Osteocyte (in vitro differentiated cells): ENCODE measurements at places on chromosomes 5 and 9. TPM values are rescaled to one million over a fixed set of nuclear protein-coding genes. Genes with fewer than 3 reads are reported as not detected.

GRCh38 chr9:121811751-121812150 lies 160.3 kb downstream of the DAB2IP start:
- DNase-seq = no peak
- H3K4me1 ChIP-seq = no peaks in the 10 kb centered on the region

- no peak for DNase-seq
- H3K4me1 ChIP-seq = no peaks in the 10 kb centered on the region
- no peaks in the 10 kb centered on the region for H3K36me3 ChIP-seq
- H3K27ac ChIP-seq = no peak overlapping the region
- no peak overlapping the region for H3K4me3 ChIP-seq
- H3K27me3 ChIP-seq = no peaks in the 10 kb centered on the region
Measured at GRCh38 chr5:22431406-22431805, 421.7 kb downstream of the CDH12 start.

DNA sequence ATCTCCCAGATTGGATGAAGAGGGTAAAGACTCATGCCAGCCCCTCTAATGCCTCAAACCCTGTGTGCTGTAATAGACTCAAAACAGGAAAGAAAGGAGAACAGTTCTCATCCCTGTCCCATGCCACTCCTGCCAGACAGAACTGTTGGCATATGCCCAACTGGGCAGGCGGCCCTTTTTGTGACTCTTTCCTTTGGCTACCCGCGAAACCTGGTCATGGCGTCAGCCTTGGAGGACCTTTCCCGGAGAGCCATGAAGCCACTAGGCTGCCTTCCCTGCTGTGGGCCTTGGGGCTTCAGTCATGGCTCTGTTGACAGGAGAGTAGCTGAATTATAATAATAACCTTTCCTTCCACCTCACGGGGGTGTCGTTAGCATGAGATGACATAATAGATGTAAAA lies 75.9 kb upstream of the SEMA6A start:
- no peak overlapping the region for H3K27ac ChIP-seq
- peaks cover 17% of the 10 kb centered on the region for H3K27me3 ChIP-seq
- peaks cover 14% of the 10 kb centered on the region for H3K4me1 ChIP-seq

- H3K36me3 ChIP-seq = peaks cover 22% of the 10 kb centered on the region
- DNase-seq = peak; percentile 84
- H3K27ac ChIP-seq = peak overlapping the region; percentile 91
- H3K27me3 ChIP-seq = no peaks in the 10 kb centered on the region
- peaks cover 46% of the 10 kb centered on the region for H3K4me1 ChIP-seq
Measured at GRCh38 chr9:92607088-92607487, 62.8 kb downstream of the IPPK start.

DNA sequence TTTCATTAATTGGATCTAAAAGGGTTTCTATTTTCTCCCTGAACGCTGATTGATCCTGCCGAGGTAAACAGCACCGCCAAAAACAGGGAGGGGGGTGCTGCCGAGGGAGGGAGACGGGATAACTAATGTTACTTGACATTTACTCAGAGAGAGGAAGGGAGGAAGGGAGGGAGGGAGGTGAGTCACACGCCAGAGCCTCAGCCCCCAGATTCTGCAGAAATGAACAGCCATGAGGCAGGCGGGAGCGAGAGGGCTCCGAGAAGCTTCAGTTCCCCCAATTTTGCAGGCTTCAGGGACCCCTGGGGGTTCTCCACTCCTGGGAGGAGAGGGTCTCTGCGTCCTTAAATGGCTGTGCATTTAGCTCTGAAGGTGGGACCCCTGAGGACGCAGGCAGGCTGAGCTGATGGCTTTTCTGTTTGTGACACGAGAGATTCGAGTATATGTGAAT lies 59.1 kb upstream of the IER5L start:
- peak overlapping the region; percentile 50 for H3K27ac ChIP-seq
- DNase-seq = no peak
- no peaks in the 10 kb centered on the region for H3K36me3 ChIP-seq

GRCh38 chr5:156149213-156149612 lies 177.8 kb upstream of the SGCD start:
- no peaks in the 10 kb centered on the region for H3K36me3 ChIP-seq
- H3K4me1 ChIP-seq = peaks cover 4% of the 10 kb centered on the region
- H3K4me3 ChIP-seq = no peak overlapping the region
- H3K27ac ChIP-seq = no peak overlapping the region
- no peak for DNase-seq
- no peaks in the 10 kb centered on the region for H3K27me3 ChIP-seq

AIF1L gene
- total RNA-seq = 26.3 and 31.1 TPM in 2 replicates

DNA sequence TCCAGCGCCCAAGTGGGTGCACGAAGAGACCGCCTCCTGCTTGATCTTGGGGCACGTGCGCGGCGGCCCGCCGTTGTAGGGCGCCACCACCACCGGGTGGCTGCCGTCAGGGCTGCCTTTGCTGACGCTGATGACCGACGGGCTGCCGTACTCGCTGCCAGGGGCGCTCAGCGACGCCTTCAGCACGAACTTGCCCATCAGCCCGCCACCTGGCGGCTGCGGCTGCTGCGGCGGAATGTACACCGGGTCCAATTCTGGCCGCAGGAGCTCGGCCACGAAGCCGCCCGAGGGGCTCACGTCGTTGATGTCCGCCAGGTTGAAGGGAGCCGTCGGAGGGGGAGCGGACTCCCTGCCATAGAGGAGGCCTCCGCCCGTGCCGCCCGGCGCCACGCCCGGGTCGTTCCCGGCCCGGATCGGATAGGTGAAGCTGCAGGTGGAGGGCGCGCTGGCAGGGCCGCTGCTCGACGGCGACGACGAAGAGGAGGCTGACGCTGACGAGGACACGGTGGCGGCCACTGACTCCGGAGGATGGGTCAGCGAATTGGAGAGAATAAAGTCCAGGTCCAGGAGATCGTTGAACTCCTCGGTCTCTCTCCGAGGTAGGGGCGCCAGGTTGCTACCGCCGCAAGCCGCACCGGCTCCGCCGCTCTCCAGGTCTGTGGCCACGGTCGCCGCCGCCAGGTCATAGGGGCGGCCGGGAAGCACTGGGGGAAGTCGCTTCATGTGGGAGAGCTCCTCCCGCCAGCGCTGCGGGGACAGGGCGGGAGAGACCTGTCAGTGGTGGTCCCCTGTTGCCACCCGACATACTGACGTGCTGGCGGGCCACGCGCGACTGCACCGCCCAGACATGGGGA lies 1.8 kb downstream of the KLF4 start:
- H3K36me3 ChIP-seq = peaks cover 23% of the 10 kb centered on the region
- peak overlapping the region; percentile 98 for H3K27ac ChIP-seq
- H3K4me1 ChIP-seq = peaks cover 50% of the 10 kb centered on the region
- DNase-seq = peak; percentile 88
- H3K4me3 ChIP-seq = peak overlapping the region; percentile 97

GRCh38 chr9:72371151-72371550 lies 6.1 kb upstream of the ZFAND5 start:
- H3K4me3 ChIP-seq = no peak overlapping the region
- peak overlapping the region; percentile 80 for H3K27ac ChIP-seq
- H3K36me3 ChIP-seq = no peaks in the 10 kb centered on the region
- peaks cover 8% of the 10 kb centered on the region for H3K4me1 ChIP-seq
- DNase-seq = no peak

DNA sequence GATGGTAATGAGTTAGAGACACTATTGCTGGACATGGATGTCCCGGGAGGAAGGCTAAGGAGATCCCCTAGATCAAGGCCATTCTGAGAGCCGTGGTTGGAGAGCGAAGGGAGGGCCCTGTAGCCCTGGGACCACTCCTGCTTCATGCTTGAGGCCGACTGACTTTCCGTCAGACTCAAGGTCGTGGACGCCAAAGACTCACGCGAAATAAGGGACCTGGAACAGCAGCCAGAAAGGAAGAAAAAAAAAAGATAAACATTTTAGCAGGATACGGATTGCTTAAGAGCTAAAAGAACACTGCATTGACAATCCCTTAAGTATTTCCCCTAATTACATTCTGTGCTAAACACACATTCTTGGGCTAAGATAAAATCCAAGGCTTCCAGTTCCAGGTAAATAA lies 181.2 kb downstream of the GLIS3 start:
- no peak overlapping the region for H3K27ac ChIP-seq
- peaks cover 28% of the 10 kb centered on the region for H3K4me1 ChIP-seq
- no peak for DNase-seq
- H3K27me3 ChIP-seq = no peaks in the 10 kb centered on the region

PTPDC1 gene
- 9.9 and 11.5 TPM in 2 replicates for total RNA-seq

- peaks cover 3% of the 10 kb centered on the region for H3K4me1 ChIP-seq
- DNase-seq = no peak
- H3K4me3 ChIP-seq = no peak overlapping the region
- H3K36me3 ChIP-seq = no peaks in the 10 kb centered on the region
- H3K27ac ChIP-seq = no peak overlapping the region
- no peaks in the 10 kb centered on the region for H3K27me3 ChIP-seq
Measured at GRCh38 chr5:142735323-142736246, 34.6 kb upstream of the ARHGAP26 start.

DNA sequence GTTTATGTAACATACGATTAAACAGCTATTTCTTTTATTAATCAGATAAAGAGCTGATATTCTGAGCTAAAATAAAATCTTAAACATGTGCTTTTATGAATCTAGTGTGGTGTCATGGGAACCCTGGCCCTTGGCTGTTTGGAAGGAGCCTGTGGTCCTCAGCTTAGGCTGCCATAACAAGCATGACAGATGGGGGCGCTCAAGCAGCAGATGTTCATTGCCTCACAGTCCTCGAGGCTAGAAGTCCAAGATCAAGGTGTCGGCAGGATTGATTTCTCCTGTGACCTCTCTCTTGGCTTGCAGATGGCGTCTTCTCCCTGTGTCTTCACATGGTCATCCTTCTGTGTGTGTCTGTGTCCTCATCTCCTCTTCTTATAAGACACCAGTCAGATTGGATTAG lies 448.2 kb downstream of the GADD45G start:
- peak; percentile 69 for DNase-seq
- no peaks in the 10 kb centered on the region for H3K4me1 ChIP-seq
- H3K36me3 ChIP-seq = no peaks in the 10 kb centered on the region
- H3K27me3 ChIP-seq = peaks cover 15% of the 10 kb centered on the region
- H3K4me3 ChIP-seq = no peak overlapping the region

- no peaks in the 10 kb centered on the region for H3K36me3 ChIP-seq
- DNase-seq = no peak
- peaks cover 10% of the 10 kb centered on the region for H3K4me1 ChIP-seq
- no peak overlapping the region for H3K27ac ChIP-seq
- peaks cover 3% of the 10 kb centered on the region for H3K27me3 ChIP-seq
Measured at GRCh38 chr9:85045271-85045670, 375.7 kb downstream of the NTRK2 start.

DNA sequence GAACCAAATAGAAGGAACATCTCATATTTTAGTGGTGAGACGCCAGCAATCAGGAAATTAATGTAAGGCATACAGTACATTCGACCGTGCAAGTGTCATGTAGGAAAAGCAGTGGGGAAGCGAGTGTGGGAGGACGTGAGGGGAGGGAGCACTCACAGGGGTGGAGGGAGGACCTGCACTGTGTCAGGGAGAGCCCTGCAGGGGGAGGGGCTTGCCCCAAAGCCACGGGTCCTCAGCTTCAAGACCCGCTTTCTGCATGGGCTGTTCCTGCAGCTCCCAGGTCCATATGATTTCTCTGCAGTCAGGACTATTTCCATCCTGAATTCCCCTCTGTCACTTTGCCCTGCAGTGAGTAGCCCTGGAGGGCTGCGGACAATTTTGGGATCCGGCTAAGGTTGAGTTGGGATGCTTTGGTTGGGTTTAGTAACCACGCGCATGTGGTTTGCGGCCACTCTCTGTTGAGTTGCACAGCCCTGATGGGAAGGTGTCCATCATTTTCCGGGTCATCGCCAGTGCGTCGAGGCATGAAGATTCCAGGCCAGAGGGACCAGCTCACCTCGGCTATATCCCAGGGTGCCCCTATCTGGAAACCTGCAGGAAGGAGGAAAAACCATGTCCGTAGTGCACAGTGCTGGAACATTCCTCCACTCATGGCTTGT lies 61.9 kb downstream of the IRX1 start:
- H3K4me1 ChIP-seq = no peaks in the 10 kb centered on the region
- no peaks in the 10 kb centered on the region for H3K27me3 ChIP-seq
- DNase-seq = peak; percentile 67
- no peak overlapping the region for H3K4me3 ChIP-seq
- H3K36me3 ChIP-seq = no peaks in the 10 kb centered on the region
